ENCODE measurements at places on chromosomes 2 and 18. TPM values are rescaled to one million over a fixed set of nuclear protein-coding genes. Genes with fewer than 3 reads are reported as not detected.

The POTEI gene
- under 0.01 TPM for total RNA-seq

The MAPRE2 gene
- 29.2 TPM for total RNA-seq

The PROC gene
- total RNA-seq = not detected

The TMEM182 gene
- total RNA-seq = under 0.01 TPM

The MCFD2 gene
- total RNA-seq = 121 TPM

The STAT1 gene
- 214 TPM for total RNA-seq

The ALPP gene
- total RNA-seq = not detected

The IL36G gene
- total RNA-seq = not detected

The NAT8 gene
- total RNA-seq = not detected

The PTPRM gene
- total RNA-seq = 37.2 TPM

The TLX2 gene
- total RNA-seq = not detected

The PRKCE gene
- total RNA-seq = 46.8 TPM

The NTSR2 gene
- total RNA-seq = not detected

The NGEF gene
- not detected for total RNA-seq

The DHRS9 gene
- total RNA-seq = 4.0 TPM

The ABCG8 gene
- not detected for total RNA-seq

The SDC1 gene
- 1.1 TPM for total RNA-seq

The TRABD2A gene
- total RNA-seq = 1.1 TPM

The SULT1C2 gene
- total RNA-seq = not detected

The CTAGE1 gene
- not detected for total RNA-seq

The ONECUT2 gene
- total RNA-seq = under 0.01 TPM

The NYAP2 gene
- not detected for total RNA-seq

The DOK1 gene
- total RNA-seq = 21.6 TPM

The IGFBP5 gene
- total RNA-seq = 5.9 TPM

The METTL21A gene
- total RNA-seq = 15.9 TPM

The LYG1 gene
- total RNA-seq = not detected

The MITD1 gene
- total RNA-seq = 30.9 TPM

The IL36B gene
- not detected for total RNA-seq

The ZNF396 gene
- total RNA-seq = 0.32 TPM

The RGPD4 gene
- not detected for total RNA-seq

The CHRND gene
- not detected for total RNA-seq

The TMEM178A gene
- total RNA-seq = not detected

The UGT1A5 gene
- total RNA-seq = not detected

The ZBTB7C gene
- total RNA-seq = not detected

The NMUR1 gene
- not detected for total RNA-seq

The TRIM43 gene
- not detected for total RNA-seq

The C2orf80 gene
- total RNA-seq = not detected

The RAB27B gene
- 0.32 TPM for total RNA-seq

The SLC16A14 gene
- total RNA-seq = 0.46 TPM

The KIF1A gene
- total RNA-seq = under 0.01 TPM

The TEKT4 gene
- not detected for total RNA-seq

The DSC2 gene
- total RNA-seq = under 0.01 TPM

The DSC3 gene
- 1.3 TPM for total RNA-seq

The APOB gene
- 0.30 TPM for total RNA-seq

The HOXD10 gene
- total RNA-seq = 0.15 TPM

The ST8SIA5 gene
- under 0.01 TPM for total RNA-seq

The NETO1 gene
- not detected for total RNA-seq
